ENCODE measurements at places on chromosomes 16 and 17. TPM values are rescaled to one million over a fixed set of nuclear protein-coding genes. Genes with fewer than 3 reads are reported as not detected.

GRCh38 chr17:81030741-81031565, 4.0 kb upstream of the BAIAP2 start:
- no peak for DNase-seq

DNA sequence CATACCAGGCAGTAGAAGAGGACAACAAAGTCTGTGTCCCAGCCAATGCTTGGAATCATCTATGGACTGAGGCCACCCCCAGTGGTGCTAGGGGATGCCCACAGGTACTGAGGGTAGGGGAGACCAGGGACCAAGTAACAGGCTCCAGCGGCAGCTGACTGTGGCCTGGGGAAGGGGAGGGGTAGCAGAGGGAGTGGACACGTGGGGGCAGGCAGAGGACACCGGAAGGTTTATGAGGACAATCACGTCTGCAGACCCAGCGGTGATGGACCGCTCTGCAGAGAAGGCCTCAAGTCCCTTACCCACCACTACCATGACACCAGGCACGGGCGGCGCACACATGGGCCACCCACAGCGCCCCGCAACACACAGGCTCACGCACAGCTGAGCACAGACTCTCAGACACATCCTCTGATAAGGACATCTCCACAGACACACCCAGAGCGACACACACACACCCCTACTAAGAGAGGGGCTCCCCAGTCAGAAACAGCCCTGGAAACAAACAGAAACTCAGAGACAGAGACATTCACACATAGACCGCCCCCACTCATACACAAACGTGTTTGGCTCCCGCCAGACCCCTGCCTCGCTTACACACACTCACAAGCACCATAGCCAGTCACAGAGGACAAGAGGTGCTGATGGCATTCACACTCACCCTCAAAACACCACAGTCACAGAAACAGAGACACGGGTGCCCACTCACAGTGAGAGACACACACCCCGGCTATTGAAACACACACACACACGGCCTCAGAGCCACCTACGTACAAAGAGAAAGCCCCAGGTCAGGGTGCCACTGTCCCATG, 35.8 kb downstream of the SRCIN1 start:
- DNase-seq, result no peak

The CCL5 gene
- total RNA-seq, result not detected

The MT1E gene
- total RNA-seq, result 25.9 TPM

GRCh38 chr16:47979164-47979520, 176.7 kb downstream of the ABCC12 start:
- DNase-seq, result no peak
